Cerebellar cortex (tissue), 1 donor: ENCODE measurements at places on chromosomes 13 and 19.

DNA sequence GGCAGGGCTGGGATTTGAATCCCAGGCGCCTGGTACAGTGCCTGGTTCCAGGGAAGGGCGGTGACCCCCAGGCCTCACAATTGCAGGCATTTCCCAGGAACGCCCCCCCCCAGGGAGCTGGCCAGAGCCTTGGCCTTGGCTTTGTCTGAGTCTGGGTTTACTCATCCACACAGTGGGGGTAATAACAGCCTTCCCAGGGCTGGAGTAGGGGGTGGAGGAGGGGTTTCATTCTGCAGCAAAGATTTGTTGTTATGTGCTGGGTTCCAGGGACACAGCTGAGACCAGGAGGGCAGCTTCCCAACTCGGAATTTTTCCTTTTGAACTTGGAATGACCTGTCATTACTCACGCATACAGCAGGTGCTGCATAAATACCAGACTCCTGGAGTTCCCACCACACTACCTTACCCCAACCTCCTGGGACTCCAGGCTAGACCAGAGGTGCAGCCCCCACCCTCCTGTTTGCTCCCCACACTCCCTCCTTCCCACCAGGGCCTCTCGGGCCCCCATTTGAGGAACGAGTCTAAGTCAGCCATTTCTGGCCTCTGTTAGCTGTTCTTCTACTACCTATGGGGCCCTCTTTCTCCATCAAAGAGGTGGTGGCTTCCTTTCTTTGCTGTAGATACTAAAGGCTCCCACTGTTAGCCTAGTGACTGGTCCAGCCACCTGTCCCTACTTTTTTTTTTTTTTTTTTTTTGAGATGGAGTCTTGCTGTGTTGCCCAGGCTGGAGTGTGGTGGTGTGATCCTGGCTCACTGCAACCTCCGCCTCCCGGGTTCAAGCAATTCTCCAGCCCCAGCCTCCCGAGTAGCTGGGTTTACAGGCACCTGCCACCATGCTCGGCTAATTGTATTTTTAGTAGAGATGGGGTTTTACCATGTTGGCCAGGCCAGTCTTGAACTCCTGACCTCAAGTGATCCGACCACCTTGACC lies 1.6 kb upstream of the ADAMTS10 start:
- peak; percentile 20 for DNase-seq

GRCh38 chr13:85565652-85566051 lies 233.6 kb downstream of the SLITRK6 start:
- DNase-seq: no peak

- no peak for DNase-seq
Measured at GRCh38 chr13:107099661-107100060, 531.7 kb upstream of the ARGLU1 start.

GRCh38 chr19:13163609-13164342 lies 13.6 kb downstream of the IER2 start:
- DNase-seq: peak; percentile 78
